ENCODE measurements at places on chromosomes 13 and 19. TPM values are rescaled to one million over a fixed set of nuclear protein-coding genes. Genes with fewer than 3 reads are reported as not detected.

Gene KIR3DL3
- not detected for total RNA-seq

GRCh38 chr19:6864325-6864940 lies 22.9 kb upstream of the ADGRE1 start:
- no peak for DNase-seq
- H3K27ac ChIP-seq: no peak overlapping the region
- peaks cover 8% of the 10 kb centered on the region for H3K4me1 ChIP-seq

- H3K4me1 ChIP-seq: peaks cover 57% of the 10 kb centered on the region
- H3K36me3 ChIP-seq: no peaks in the 10 kb centered on the region
- peaks cover 4% of the 10 kb centered on the region for H3K27me3 ChIP-seq
- peak overlapping the region; percentile 78 for H3K27ac ChIP-seq
- no peak for DNase-seq
- no peak overlapping the region for H3K4me3 ChIP-seq
Measured at GRCh38 chr19:7869910-7870511, 4.2 kb downstream of the PRR36 start.

Gene LILRB2
- total RNA-seq: not detected

Gene KLF16
- 40.6 TPM for total RNA-seq

Gene MISP3
- 0.91 TPM for total RNA-seq

GRCh38 chr13:112058941-112059340 lies 8.0 kb upstream of the SOX1 start:
- DNase-seq: no peak
- H3K4me3 ChIP-seq: no peak overlapping the region
- no peaks in the 10 kb centered on the region for H3K4me1 ChIP-seq
- H3K27me3 ChIP-seq: peaks cover 38% of the 10 kb centered on the region
- no peaks in the 10 kb centered on the region for H3K36me3 ChIP-seq

Gene ANGPTL8
- total RNA-seq: not detected

DNA sequence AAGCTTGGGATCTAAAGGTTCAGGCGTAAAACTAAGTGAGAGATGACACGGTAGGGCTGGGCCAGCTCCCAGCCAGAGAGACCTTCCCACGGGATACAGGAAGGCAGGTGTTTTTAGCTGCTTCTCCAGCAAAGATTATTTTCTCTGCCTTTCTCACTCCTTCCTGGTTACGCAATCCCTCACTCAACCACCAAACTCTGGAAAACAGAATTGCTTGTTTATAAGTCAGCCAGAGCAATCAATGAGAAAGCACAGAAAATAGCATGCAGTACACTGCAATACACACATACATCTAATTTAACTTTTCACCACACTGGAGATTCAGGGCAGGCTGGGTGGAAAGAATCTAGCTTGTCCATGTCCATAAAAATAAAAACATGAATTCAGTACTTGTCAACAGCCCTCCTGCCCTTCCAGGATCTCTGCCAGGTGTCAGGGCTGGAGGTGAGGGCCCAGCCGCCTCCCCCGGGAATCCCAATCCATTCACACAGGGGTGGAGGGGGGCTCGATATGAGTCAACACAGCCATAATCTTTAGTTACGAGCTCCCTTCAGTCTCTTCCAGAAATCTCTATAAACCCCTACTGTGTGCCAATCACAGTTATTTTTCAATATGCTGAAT lies 12.2 kb downstream of the RHPN2 start:
- no peak for DNase-seq
- H3K4me1 ChIP-seq: no peaks in the 10 kb centered on the region
- no peaks in the 10 kb centered on the region for H3K27me3 ChIP-seq
- H3K36me3 ChIP-seq: no peaks in the 10 kb centered on the region
- H3K27ac ChIP-seq: no peak overlapping the region

DNA sequence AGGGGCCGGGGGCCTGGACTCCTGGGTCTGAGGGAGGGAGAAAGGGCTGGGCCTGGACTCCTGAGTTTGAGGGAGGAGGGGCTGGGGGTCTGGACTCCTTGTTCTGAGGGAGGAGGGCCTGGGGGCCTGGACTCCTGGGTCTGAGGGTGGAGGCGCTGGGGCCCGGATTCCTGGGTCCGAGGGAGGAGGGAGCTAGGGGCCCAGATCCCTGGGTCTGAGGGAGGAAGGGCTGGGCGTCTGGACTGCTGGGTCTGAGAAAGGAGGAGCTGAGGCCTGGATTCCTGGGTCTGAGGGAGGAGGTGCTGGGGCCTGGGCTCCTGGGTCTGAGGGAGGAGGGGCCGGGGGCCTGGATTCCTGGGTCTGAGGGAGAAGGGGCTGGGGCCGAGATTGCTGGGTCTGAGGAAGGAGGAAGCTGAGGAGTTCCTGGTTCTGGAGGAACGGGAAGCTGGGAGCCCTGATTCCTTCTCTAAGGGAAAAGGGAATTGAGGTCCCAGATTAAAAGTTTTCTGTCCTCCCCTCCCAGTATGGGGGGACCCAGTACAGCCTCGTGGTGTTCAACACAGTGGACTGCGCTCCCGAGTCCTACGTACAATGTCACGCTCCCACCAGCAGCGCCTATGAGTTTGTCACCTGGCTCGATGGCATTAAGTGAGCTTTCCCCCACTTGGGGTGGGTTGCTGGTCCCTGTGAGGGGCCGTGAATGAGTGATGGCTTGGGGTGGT lies 721 bp downstream of the MED25 start:
- peak overlapping the region; percentile 89 for H3K4me3 ChIP-seq
- H3K4me1 ChIP-seq: peaks cover 24% of the 10 kb centered on the region
- H3K36me3 ChIP-seq: peaks cover 14% of the 10 kb centered on the region
- peak overlapping the region; percentile 98 for H3K27ac ChIP-seq
- no peak for DNase-seq

GRCh38 chr19:5772416-5772815 lies 12.1 kb downstream of the PRR22 start:
- no peaks in the 10 kb centered on the region for H3K36me3 ChIP-seq
- no peaks in the 10 kb centered on the region for H3K27me3 ChIP-seq
- H3K27ac ChIP-seq: no peak overlapping the region
- H3K4me1 ChIP-seq: no peaks in the 10 kb centered on the region
- DNase-seq: no peak
- no peak overlapping the region for H3K4me3 ChIP-seq

GRCh38 chr13:42594481-42595252 lies 20.7 kb downstream of the TNFSF11 start:
- no peak overlapping the region for H3K27ac ChIP-seq
- peak; percentile 7 for DNase-seq
- no peak overlapping the region for H3K4me3 ChIP-seq
- no peaks in the 10 kb centered on the region for H3K36me3 ChIP-seq
- H3K27me3 ChIP-seq: no peaks in the 10 kb centered on the region

GRCh38 chr13:99829593-99830239 lies 141.9 kb downstream of the ZIC5 start:
- DNase-seq: no peak
- H3K4me3 ChIP-seq: no peak overlapping the region
- H3K4me1 ChIP-seq: no peaks in the 10 kb centered on the region
- H3K27ac ChIP-seq: no peak overlapping the region
- no peaks in the 10 kb centered on the region for H3K27me3 ChIP-seq
- H3K36me3 ChIP-seq: no peaks in the 10 kb centered on the region

Gene MEDAG
- total RNA-seq: not detected

Gene KANK3
- total RNA-seq: 4.4 TPM

Gene LAIR1
- 33.2 TPM for total RNA-seq

Gene JUND
- 1,564 TPM for total RNA-seq

Gene CYP2A6
- not detected for total RNA-seq

- H3K27ac ChIP-seq: no peak overlapping the region
- no peaks in the 10 kb centered on the region for H3K4me1 ChIP-seq
- H3K4me3 ChIP-seq: no peak overlapping the region
Measured at GRCh38 chr19:5407356-5407755, 47.9 kb upstream of the ZNRF4 start.

DNA sequence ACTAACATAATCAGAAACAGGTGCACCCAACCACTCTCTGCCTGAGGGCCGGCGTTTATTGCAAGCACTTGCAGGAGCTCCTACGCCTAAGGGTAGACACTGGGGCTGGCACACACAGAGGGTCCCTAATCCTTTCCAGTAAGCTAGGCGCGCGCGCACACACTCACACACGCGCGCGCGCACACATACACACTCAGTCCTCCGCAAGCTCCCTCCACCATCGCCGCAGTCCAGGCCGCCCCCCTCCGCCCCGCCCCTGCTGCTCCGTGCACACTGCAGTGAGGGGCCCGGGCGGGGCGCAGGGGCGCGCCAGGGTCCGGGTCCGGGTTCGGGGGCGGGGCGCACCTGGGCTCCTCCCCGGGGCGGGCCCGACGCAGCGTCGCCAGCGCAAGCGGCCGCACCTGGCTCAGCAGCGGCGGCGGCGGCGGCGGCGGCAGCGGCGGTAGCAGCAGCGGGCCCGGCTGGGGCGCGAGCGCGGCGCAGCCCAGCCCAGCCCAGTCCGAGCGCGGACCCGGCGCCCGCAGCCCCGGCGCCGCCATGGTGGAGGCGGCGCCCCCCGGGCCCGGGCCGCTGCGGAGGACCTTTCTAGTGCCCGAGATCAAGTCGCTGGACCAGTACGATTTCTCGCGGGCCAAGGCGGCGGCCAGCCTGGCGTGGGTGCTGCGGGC lies at the start of gene CAMSAP3:
Gene CAMSAP3 (plus strand): TSS at position 398 of the 668 bp plus-strand sequence. CDS start 140 bp downstream, at position 538.
- no peak within 1 kb of the TSS for H3K27ac ChIP-seq
- H3K36me3 ChIP-seq: no peaks in the 10 kb centered on the region
- peaks cover 7% of the 10 kb centered on the region for H3K4me1 ChIP-seq

- no peaks in the 10 kb centered on the region for H3K4me1 ChIP-seq
- no peak for DNase-seq
- no peak overlapping the region for H3K27ac ChIP-seq
- no peak overlapping the region for H3K4me3 ChIP-seq
- H3K27me3 ChIP-seq: no peaks in the 10 kb centered on the region
Measured at GRCh38 chr13:76012091-76012721, 376.1 kb downstream of the LMO7 start.

DNA sequence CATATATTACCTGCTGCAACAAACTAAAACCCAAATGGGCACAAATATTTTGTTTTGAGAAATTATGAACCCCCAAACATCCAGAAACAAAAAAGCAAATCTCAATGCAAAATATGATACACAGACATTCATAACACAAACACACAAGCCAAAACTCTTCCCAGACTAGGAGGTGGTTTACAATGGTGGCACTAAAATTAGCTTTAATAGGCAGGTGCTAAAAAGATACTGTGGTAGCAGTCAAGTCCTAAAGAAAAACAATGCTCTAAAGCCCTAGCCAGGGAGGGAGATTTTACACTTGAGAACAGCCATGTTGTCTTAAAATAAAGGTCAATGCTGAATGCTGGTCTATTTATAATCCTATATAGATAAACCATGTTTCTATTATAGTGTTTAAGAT lies 65.0 kb downstream of the DOCK9 start:
- H3K27ac ChIP-seq: no peak overlapping the region
- H3K36me3 ChIP-seq: peaks cover 19% of the 10 kb centered on the region
- DNase-seq: no peak
- no peaks in the 10 kb centered on the region for H3K27me3 ChIP-seq

Gene AKAP8
- 79.1 TPM for total RNA-seq

GRCh38 chr13:64855506-64855905 lies 2374.6 kb downstream of the PCDH9 start:
- no peak overlapping the region for H3K4me3 ChIP-seq
- DNase-seq: no peak
- no peaks in the 10 kb centered on the region for H3K36me3 ChIP-seq
- H3K27ac ChIP-seq: no peak overlapping the region
- H3K27me3 ChIP-seq: no peaks in the 10 kb centered on the region

DNA sequence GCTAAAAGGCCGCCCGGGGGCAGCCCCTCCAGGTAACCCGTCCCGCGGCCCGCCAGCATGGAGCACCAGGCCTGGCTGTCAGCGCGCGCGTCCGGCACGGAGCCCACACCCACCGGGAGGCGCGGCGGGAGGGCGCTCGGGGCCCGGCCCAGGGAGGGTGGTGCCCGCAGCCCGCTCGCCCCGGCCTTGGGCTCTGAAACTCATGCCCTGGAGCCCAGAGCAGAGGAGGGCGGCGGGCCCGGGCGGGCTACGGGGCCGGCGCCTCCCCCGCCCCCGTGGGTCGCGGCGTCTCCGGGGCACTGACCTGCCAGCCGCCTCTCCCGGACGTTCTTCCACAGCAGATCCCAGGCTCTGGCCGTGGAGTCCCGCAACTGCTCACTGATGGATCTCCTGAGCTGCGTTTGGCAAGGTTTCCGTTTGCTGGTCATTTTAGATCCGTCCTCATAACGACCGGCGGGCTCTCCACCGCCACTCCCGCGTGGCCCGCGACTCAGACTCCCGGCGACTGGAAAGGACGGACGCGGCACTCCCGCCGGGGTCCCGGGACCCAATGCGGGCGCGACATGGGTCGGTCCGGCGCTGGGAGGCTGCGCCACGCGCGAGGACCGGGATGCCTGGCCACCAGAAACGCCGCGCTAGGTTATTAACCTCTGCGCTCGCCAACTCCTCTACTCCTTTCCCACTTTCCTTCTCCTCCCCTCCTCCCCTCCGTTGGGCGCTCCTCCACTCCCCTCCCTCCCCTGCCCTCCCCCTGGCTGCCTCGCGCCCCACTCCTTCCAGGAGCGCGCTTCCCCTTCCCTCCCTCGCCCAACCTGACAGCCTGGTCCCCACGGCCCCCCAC lies 64.7 kb upstream of the STARD13 start:
- H3K27me3 ChIP-seq: peaks cover 29% of the 10 kb centered on the region
- no peak for DNase-seq
- H3K4me1 ChIP-seq: no peaks in the 10 kb centered on the region
- no peak overlapping the region for H3K27ac ChIP-seq
- H3K4me3 ChIP-seq: no peak overlapping the region

GRCh38 chr13:44758630-44759383 lies 182.7 kb upstream of the TSC22D1 start:
- H3K36me3 ChIP-seq: no peaks in the 10 kb centered on the region
- H3K4me1 ChIP-seq: no peaks in the 10 kb centered on the region
- no peak for DNase-seq
- H3K27ac ChIP-seq: no peak overlapping the region

DNA sequence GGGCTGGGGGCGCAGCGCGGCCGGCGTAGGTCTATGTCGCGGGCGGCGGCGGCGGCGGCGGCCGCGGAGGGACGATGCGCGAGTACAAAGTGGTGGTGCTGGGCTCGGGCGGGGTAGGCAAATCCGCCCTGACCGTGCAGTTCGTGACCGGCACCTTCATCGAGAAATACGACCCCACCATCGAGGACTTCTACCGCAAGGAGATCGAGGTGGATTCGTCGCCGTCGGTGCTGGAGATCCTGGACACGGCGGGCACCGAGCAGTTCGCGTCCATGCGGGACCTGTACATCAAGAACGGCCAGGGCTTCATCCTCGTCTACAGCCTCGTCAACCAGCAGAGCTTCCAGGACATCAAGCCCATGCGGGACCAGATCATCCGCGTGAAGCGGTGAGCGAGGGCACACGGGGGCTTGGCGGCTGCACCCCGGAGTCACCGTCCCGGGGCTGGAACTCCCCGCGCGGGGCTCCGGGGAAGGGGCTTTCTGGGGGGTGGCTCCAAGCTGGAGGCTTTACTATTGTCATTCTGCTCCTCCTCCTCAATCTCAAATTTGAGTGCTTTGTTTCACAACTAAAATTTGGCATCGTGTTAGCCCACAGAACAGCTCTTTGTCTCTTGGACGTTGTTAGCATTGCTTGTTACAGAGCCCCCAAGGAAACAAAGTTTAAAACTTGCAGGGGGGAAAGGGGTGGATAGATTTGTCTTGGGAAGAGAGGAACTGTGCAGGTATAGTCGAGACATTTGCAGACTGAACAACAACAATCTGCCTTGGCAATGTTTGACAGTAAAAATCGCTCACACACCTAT lies 630 bp downstream of the RAP2A start:
- H3K27ac ChIP-seq: peak overlapping the region; percentile 59
- DNase-seq: peak; percentile 33
- H3K27me3 ChIP-seq: peaks cover 2% of the 10 kb centered on the region
- peaks cover 33% of the 10 kb centered on the region for H3K4me1 ChIP-seq

Gene ZNF723
- not detected for total RNA-seq

GRCh38 chr13:30826911-30827577 lies 79.0 kb upstream of the MEDAG start:
- H3K27ac ChIP-seq: no peak overlapping the region
- no peaks in the 10 kb centered on the region for H3K27me3 ChIP-seq
- H3K4me1 ChIP-seq: no peaks in the 10 kb centered on the region
- no peak overlapping the region for H3K4me3 ChIP-seq
- no peak for DNase-seq
- H3K36me3 ChIP-seq: no peaks in the 10 kb centered on the region

Gene WASF3
- total RNA-seq: 0.49 TPM
